Lung (tissue), 17 donors: ENCODE measurements at places on chromosomes 4 and X. TPM values are rescaled to one million over a fixed set of nuclear protein-coding genes. Genes with fewer than 3 reads are reported as not detected.

- no peaks in the 10 kb centered on the region for H3K27me3 ChIP-seq
- peaks cover 32% of the 10 kb centered on the region for H3K36me3 ChIP-seq
- DNase-seq: no peak
- no peak overlapping the region for H3K27ac ChIP-seq
- H3K4me3 ChIP-seq: no peak overlapping the region
These were observed 37.7 kb downstream of the NOP14 start for GRCh38 chr4:2925496-2925895.

Gene CACNA1F
- 0.43 TPM for total RNA-seq

DNA sequence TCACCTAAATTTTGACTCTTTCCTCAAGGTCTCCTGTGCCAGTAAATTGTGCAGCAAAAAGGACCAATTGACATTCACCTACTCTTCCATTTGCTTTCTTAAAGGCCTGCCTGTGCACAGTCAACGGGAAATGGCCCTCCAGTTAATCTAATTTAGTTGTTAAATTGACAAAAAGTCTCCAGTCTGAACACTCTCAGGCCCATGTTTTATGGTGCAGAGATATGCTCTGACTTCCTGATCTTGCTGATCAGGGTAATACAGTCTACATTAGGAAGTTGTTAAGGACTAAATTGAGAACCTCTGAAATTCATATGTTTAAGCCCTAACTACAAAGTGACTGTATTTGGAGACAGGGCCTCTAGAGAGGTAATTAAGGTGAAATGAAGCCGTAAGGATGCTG lies 133.6 kb upstream of the IL15 start:
- H3K4me3 ChIP-seq: no peak overlapping the region
- H3K27me3 ChIP-seq: no peaks in the 10 kb centered on the region
- H3K27ac ChIP-seq: no peak overlapping the region
- no peak for DNase-seq
- no peaks in the 10 kb centered on the region for H3K4me1 ChIP-seq
- H3K36me3 ChIP-seq: no peaks in the 10 kb centered on the region

DNA sequence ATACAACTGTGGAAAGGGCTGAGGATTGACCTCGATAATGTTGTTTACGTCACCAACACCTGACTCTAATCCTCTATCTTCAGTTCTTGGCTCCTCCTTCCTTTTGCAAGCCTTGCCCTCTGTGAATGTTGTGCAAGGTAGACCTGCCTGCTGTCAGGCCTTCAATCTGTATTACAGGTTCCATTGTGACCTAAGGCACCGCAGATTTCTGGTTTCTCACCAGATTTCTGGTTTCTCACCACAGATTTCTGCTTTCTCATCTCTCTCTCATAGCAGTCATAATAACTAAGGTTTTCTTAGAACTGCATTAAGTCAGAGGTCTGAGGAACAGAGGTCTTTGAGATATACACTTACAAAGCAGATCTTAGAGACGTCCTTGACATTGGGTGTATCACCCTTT lies 51.5 kb upstream of the ETNPPL start:
- DNase-seq: no peak
- H3K27ac ChIP-seq: no peak overlapping the region
- no peaks in the 10 kb centered on the region for H3K27me3 ChIP-seq

Gene OPRPN
- not detected for total RNA-seq

GRCh38 chr4:154491341-154492271 lies at the start of gene DCHS2:
Gene DCHS2, minus strand, starts transcription at chr4:154491799. Its CDS starts 444 bp downstream, at chr4:154491355.
- H3K4me1 ChIP-seq: peaks cover 10% of the 10 kb centered on the region
- H3K4me3 ChIP-seq: no peak within 1 kb of the TSS
- no peaks in the 10 kb centered on the region for H3K36me3 ChIP-seq

DNA sequence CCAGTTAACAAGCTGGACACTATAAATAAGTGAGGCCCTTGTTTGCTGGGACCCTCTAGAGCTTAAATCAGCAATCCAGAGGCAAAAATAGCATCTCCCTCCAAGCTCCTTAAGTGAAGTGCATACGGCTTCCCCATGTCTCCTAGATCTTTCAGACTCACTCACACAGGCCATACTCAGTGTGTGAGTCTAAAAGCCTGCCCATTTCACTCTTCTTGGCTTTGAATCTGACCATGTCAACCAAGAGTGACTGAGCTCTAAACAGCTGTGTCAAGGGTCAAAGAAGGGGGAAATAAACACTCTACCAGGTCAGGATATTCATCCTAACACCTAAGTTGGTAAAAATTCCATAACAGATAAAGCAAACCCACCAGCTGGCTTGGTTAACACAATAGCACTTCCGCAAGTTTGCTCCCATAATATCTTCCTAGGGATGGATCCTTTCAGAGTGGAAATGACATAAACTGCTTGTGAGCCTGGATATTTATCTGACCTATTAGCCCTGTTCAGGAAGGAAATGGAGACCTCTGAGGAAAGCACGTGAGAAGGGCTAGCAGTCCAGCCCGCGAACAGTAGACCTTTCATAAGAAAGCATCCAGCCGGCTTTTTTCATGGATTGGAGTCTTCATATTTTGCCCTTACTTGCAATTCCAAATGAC lies 65.6 kb downstream of the MID1 start:
- H3K36me3 ChIP-seq: no peaks in the 10 kb centered on the region
- DNase-seq: no peak

DNA sequence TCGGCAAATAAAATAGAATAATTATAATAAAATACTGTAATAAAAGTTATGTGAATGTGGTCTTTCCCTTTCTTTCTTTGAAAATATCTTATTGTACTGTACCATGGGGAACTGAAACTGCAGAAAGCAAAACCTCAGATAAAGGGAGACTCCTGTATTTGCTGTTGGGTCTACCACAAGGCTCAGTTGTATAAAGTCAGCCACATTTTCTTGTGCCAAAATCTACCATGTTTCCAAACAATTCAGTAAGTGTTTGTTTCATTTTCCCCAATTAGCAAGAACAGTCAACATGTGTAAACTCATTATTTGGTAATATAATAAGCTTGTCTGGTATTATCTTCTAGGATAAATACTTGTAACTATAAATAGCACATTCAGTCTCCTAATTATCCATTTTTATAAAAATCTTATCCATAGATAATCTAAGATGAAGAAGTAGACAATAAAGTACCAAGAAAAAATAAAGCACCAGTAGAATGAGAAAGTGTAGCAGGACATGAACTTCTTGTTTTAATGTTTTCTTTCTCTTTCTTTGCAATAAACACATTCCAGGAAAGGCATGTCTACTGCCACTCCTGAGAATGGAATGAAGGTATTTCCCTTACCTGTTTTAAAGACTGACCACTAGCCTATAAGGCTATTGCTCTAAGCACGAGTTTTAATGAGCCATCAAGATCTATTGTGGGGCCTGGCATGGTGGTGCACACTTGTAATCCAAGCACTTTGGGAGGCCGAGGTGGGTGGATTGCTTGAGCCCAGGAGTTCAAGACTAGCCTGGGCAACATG lies 15.0 kb upstream of the OTUD4 start:
- no peaks in the 10 kb centered on the region for H3K4me1 ChIP-seq
- no peak for DNase-seq
- H3K4me3 ChIP-seq: no peak overlapping the region

Gene NDP
- total RNA-seq: not detected

DNA sequence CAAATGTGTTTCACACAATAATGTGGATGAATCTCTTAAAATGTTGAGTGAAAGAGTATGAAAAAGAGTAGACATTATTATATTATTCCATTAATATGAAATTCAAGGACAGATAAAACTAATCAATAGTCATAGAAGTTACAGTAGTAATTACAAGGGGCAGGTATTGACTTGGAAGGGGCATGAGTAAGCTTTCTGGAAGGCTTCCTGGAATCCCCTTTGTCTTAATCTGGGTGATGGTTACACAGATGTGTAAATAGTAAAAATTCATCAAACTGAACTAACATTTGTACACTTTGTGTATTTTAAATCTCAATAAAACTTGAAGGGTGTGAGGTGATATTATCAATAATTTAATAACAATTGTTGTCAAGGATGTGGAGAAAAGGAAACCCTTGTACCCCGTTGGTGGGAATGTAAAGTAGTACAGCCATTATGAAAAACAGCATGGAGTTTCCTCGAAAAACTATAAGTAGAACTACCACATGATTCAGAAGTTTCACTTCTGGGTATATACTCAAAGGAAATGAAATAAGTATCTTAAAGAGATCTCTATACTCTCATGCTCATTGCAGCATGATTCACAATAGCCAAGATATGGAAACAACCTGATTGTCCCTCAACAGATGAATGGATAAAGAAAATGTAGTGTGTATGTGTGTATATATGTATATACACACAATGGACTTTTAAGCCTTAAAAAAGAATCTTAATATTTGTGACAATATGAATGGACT lies 96.9 kb upstream of the MID1IP1 start:
- no peaks in the 10 kb centered on the region for H3K27me3 ChIP-seq
- H3K27ac ChIP-seq: no peak overlapping the region
- H3K4me1 ChIP-seq: no peaks in the 10 kb centered on the region
- H3K4me3 ChIP-seq: no peak overlapping the region
- no peaks in the 10 kb centered on the region for H3K36me3 ChIP-seq

GRCh38 chr4:60682901-60683300 lies 517.2 kb upstream of the ADGRL3 start:
- no peaks in the 10 kb centered on the region for H3K4me1 ChIP-seq
- H3K4me3 ChIP-seq: no peak overlapping the region
- H3K36me3 ChIP-seq: no peaks in the 10 kb centered on the region
- H3K27me3 ChIP-seq: no peaks in the 10 kb centered on the region
- no peak for DNase-seq
